ENCODE measurements at places on chromosomes 6 and 20.

GRCh38 chr6:106997392-106998158 is 23.0 kb upstream of the CD24 start:
- DNase-seq: peak; percentile 62

GRCh38 chr6:28001751-28002150 is 44.7 kb downstream of the OR2B6 start:
- no peak for DNase-seq

DNA sequence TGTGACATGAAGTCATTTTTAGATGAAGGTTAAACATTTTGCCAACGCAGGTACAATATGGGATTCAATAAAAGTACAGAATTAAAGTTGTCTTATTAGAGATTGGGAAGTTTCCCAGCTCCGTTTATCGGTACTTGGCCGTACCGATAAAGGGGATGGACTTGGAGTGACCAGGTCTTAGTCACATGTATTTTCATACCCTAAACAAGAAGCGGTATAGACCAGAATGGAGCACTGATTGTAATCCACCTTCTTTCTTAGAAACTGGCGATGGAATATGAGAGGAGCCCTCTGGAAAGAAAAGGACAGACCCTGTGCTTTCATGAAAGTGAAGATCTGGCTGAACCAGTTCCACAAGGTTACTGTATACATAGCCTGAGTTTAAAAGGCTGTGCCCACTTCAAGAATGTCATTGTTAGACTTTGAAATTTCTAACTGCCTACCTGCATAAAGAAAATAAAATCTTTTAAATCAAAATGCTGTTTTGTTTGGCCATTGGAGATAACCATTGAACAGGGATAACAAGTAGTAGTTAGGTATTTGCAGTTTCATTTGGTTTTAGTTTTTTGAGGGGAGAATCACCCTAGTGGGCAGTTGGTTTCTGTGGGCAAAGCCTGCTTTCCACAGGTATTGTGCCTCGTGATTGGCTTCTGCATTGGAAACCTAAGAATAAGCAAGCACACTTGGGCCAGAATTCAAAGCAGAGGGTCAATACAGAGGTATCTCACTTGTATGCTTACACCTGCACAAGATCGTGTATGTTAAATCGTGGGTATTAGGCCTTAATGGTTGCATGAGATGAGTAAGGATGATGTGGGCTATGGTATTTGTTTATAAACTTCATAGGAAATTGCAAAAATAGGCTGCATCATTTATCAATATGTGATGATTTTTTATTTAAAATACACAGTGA is 11.2 kb upstream of the ZNFX1 start:
- DNase-seq: no peak

DNA sequence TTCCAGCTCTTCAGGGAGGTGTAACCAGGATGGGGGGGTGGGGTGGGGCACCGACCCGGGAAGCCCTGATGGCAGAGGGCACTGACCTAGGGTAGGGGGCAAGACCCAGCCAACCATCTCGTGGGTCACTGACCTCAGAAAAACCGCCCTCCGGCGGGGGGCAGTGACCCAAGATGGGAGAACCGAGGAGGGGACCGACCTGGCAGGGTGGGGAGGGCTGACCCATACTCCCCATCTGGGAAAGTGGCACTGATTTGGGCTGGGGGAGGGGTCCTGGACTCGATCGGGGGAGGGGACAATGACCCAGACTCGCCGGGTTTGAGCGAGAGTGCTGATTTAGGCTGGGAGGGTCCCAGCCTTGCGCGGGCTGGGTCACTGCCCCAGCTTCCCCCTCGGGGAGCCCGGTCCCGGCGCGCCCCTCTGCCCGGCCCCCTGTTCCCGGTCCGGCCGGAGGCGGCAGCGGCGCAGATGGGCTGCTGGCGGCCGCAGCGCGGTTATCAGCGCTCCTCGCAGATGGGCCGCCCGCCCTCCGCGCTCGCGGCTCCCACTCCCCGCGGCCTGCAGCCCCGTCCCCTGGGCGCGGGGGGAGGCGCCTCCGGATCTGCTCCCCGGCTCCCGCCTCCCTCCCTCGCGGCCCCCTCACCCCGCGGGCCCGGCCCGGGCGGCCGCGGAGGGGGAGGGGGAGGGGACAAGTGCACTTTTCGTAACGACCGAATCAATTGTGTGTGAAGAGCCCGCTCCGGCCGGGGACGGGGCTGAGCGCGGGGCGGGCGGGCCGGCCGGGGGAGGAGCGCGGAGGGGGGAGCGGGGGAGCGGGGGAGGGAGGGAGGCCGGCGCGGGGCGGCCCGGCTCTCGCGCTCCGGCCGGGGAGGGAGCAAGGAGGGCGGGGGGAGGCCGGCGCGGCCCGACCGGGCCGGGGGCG is 2.2 kb downstream of the NOL4L start:
- no peak for DNase-seq

DNA sequence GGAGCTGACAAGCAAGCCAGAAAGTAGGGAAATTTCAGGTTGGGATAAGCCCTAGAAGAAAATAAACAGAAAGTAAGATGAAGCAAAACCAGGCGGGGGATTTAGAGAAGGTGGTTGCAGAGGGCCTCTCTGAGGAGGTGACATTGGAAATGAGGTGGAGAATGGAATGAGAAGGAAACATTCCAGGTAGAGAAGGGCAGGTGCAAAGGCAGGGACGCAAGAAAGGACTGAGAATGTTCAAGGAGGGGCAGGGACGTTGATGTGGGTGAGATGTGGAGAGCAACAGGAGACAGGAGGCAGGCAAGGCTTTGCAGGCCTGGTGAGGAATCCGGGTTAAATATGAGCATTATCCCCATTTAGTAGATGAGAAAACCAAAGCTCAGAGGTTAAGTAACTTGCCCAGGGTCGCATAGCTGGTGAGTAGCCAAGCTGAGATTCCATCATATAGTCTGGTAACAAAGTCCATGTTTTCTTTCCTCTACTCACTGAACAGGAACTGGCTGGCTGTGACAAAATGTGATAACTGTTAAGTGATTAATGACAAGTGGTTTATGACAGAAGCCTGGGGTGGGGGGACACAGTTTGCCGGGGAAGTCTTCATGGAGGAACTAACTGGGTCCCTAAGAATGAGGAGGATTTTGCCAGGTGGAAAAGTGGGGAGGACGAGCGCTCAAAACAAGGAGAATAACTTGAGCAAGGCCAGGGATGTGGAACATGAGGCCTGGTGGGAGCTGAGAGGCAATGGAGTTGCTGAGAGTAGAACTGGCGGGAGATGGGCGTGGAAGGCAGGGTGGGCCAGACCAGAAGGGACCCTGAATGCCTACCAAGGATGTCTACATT is 32.6 kb downstream of the MRPL14 start:
- no peak for DNase-seq

- no peak for DNase-seq
Measured at GRCh38 chr6:124676033-124676432, 286.2 kb upstream of the RNF217 start.

DNA sequence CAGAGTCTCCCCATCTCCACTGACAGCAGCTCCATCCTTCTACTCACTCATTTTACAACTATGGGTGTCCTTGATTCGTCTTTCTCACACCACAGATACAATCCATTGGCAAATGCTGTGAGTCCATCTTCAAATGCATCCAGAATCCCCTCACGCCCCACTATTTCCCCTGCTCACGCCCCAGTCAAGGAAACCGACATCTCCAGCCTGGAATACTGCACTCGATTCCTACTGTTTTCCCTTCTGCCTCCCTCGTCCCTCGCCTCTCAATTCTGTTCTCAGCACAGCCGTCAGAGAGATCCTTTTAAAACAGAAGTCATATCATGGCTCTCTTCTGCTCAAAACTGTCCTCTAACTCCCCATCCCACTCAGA is 4.7 kb downstream of the HLA-B start:
- DNase-seq: no peak

GRCh38 chr6:53179961-53180651 is 31.5 kb upstream of the GCM1 start:
- DNase-seq: peak; percentile 51

GRCh38 chr20:13277663-13278295 is 56.7 kb downstream of the ISM1 start:
- DNase-seq: peak; percentile 28
